ENCODE measurements at places on chromosomes 7 and 10. TPM values are rescaled to one million over a fixed set of nuclear protein-coding genes. Genes with fewer than 3 reads are reported as not detected.

CCAR1 gene
- polyA plus RNA-seq: 38.3 TPM

- no peak for DNase-seq
Measured at GRCh38 chr7:129773871-129774270, 162.4 kb downstream of the NRF1 start.

UFSP1 gene
- 2.0 TPM for polyA plus RNA-seq

TYW1B gene
- 1.9 TPM for polyA plus RNA-seq

DNA sequence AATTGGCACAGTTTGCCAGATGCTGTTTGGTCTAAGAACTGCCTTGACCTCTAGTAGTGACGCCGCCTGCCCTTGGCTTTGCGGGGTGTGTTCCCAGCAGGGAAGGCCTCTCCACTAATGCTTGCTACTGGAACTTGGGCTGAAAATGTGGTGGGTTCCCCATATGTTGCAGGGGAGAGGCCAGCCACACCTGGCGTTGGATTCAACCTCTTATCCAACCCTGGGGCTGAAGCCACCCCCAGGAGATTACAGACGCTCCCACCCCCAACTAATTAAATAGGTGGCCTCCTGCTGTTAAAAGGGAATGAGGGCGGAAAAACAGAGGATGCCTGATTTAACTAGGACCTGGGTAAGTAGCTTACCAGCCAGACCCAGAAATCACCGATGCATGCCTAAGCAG, 19.2 kb upstream of the ATOH7 start:
- no peak for DNase-seq

- DNase-seq: no peak
Measured at GRCh38 chr7:41152179-41152678, 550.7 kb downstream of the INHBA start.

GRCh38 chr7:151114151-151115090, 28.1 kb downstream of the AGAP3 start:
- DNase-seq: peak; percentile 41

NANOS1 gene
- polyA plus RNA-seq: 5.8 TPM

Measured in stomach (tissue), 19 donors.